ENCODE measurements at places on chromosomes 2 and 18. TPM values are rescaled to one million over a fixed set of nuclear protein-coding genes. Genes with fewer than 3 reads are reported as not detected.

GRCh38 chr2:11767779-11768178 lies 21.3 kb downstream of the LPIN1 start:
- DNase-seq: no peak
- no peak overlapping the region for H3K27ac ChIP-seq
- no peaks in the 10 kb centered on the region for H3K4me1 ChIP-seq
- no peaks in the 10 kb centered on the region for H3K27me3 ChIP-seq
- no peak overlapping the region for H3K4me3 ChIP-seq

DNA sequence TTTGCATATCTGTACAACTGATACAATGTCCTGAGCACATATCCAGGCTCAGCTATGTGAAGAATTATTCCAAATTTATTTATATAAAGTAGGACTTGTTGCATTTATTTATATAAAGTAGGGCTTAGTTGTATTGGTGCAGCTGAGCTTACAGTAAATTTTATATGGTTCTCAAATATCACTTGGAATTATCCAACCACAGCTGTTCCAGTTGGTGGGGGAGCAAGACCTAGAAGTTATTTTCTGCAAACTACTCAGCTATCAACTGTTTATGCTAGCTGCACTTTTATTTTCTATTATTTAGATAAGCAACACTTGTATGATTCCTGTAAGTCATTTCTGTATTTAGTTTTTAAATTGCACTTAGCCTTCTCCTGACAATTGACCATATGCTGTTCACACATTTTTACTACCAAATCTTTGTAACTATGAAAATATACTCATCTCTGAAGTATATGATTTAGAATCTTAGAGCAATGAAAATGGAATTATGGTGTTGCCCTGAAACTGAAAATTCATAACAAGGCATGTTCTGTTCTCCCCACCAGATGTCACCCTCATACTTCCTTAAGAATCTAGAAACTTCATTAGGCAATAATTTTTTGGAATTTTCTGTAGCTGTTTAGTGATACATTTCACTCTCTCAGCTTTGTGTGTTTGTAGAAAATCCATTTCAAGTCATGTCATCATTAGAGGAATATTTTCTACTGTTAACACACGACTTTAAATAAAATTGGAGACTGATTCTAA lies 157.0 kb upstream of the CBLN2 start:
- H3K36me3 ChIP-seq: no peaks in the 10 kb centered on the region
- no peaks in the 10 kb centered on the region for H3K4me1 ChIP-seq
- DNase-seq: no peak
- H3K4me3 ChIP-seq: no peak overlapping the region
- H3K27ac ChIP-seq: no peak overlapping the region

GRCh38 chr2:46493241-46493970 lies 14.0 kb downstream of the TMEM247 start:
- no peak overlapping the region for H3K4me3 ChIP-seq
- H3K36me3 ChIP-seq: no peaks in the 10 kb centered on the region
- no peak for DNase-seq

- H3K27me3 ChIP-seq: no peaks in the 10 kb centered on the region
- no peak overlapping the region for H3K4me3 ChIP-seq
- H3K4me1 ChIP-seq: no peaks in the 10 kb centered on the region
- DNase-seq: peak; percentile 28
- H3K36me3 ChIP-seq: no peaks in the 10 kb centered on the region
Observed at GRCh38 chr2:222982010-222982908, 69.7 kb upstream of the KCNE4 start.

GRCh38 chr18:21826641-21827302 lies 86.2 kb downstream of the MIB1 start:
- H3K27ac ChIP-seq: no peak overlapping the region
- no peaks in the 10 kb centered on the region for H3K27me3 ChIP-seq
- no peak for DNase-seq
- H3K4me1 ChIP-seq: no peaks in the 10 kb centered on the region

- no peak overlapping the region for H3K4me3 ChIP-seq
- no peaks in the 10 kb centered on the region for H3K4me1 ChIP-seq
- no peak for DNase-seq
- no peak overlapping the region for H3K27ac ChIP-seq
Observed at GRCh38 chr2:72579591-72580180, 246.1 kb downstream of the EXOC6B start.

- H3K4me1 ChIP-seq: no peaks in the 10 kb centered on the region
- H3K27me3 ChIP-seq: no peaks in the 10 kb centered on the region
- H3K4me3 ChIP-seq: no peak overlapping the region
- no peaks in the 10 kb centered on the region for H3K36me3 ChIP-seq
- no peak for DNase-seq
Observed at GRCh38 chr18:77405096-77405495, 155.4 kb downstream of the GALR1 start.

DNA sequence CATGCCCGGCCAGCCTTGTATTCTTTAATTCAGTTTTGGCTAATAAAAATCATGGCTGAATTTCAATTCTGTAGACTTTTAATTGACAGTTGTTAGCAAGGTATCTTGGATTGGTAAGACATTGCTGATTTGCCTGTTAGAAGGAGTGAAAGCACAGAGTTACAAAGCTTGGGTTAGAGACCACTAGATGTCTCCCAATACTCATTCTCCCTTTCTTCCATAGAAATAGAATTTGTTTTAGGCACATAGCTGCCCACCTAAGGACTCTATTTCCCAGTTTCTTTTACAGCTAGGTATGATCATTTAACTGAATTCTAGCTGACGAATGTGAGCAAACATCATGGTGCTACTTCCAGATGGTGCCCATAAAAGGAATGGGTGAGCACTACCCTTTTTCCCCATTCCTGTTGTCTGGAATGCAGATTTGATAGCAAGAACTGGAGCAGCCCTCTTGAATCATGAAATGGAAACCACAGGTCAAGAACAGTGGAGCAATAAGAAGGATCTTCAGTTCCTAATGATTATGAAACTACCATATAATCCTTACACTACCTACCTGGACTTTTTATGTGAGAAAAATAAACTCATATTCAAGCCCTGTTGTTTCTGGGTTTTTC lies 17.5 kb downstream of the PECR start:
- no peaks in the 10 kb centered on the region for H3K36me3 ChIP-seq
- no peak for DNase-seq
- no peak overlapping the region for H3K27ac ChIP-seq
- no peak overlapping the region for H3K4me3 ChIP-seq
- no peaks in the 10 kb centered on the region for H3K27me3 ChIP-seq

GRCh38 chr18:37355772-37356171 lies 209.8 kb downstream of the CELF4 start:
- no peaks in the 10 kb centered on the region for H3K36me3 ChIP-seq
- DNase-seq: no peak
- H3K27me3 ChIP-seq: no peaks in the 10 kb centered on the region
- H3K4me1 ChIP-seq: no peaks in the 10 kb centered on the region
- H3K27ac ChIP-seq: no peak overlapping the region

- H3K4me1 ChIP-seq: no peaks in the 10 kb centered on the region
- H3K36me3 ChIP-seq: no peaks in the 10 kb centered on the region
- no peaks in the 10 kb centered on the region for H3K27me3 ChIP-seq
- no peak overlapping the region for H3K27ac ChIP-seq
- no peak for DNase-seq
Observed at GRCh38 chr2:206561962-206562361, 80.3 kb upstream of the FAM237A start.

- DNase-seq: no peak
- H3K27me3 ChIP-seq: no peaks in the 10 kb centered on the region
- H3K27ac ChIP-seq: no peak overlapping the region
- no peaks in the 10 kb centered on the region for H3K4me1 ChIP-seq
- H3K36me3 ChIP-seq: no peaks in the 10 kb centered on the region
Observed at GRCh38 chr2:232623768-232624765, 9.3 kb upstream of the EFHD1 start.

BMP10 gene
- not detected for total RNA-seq

CCDC150 gene
- total RNA-seq: 10.3 TPM

ANKRD30BL gene
- total RNA-seq: not detected

BOD1L2 gene
- not detected for total RNA-seq

SPATA3 gene
- total RNA-seq: not detected

IL36G gene
- 0.69 TPM for total RNA-seq

DOK6 gene
- 0.59 TPM for total RNA-seq

CNGA3 gene
- total RNA-seq: 0.35 TPM

CDK5R2 gene
- 0.30 TPM for total RNA-seq
